ENCODE measurements at places on chromosomes 6 and 20.

GRCh38 chr6:150403458-150404246 is 34.8 kb downstream of the IYD start:
- no peak for DNase-seq

GRCh38 chr6:131225127-131225526 is 89.9 kb downstream of the AKAP7 start:
- no peak for DNase-seq

DNA sequence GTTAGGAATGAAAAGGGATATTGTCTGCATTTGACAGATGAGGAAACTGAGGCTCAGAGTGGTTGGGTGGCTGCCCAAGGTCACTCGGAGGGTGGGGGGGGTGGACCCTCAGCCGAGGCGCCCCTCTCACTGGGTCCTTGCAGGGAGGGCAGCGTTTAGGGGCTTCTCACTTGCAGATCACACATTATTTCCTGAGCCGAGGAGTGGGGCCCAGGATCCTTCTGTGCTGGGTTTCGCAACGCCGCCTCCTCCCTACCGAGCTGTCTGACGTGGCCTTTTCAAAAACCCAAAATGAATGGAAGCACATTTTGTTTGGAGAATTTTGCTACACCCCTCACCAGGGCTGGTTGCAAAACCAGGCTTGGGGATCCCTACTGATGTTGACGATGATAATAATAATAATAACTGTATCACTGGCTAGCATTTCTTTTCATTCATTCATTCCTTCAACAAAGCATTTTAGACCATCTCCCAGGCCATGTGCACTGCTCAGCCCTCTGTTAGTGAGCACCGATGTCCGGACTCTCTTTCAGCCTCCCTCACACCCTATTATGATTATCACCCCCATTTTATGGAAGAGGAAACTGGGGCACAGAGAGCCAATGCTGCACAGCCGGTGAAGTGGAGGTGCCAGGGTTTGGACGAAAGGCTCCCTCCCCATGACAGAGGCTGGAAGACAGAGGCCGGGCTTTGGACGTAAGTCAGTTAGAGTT is 5.2 kb downstream of the DLGAP4 start:
- no peak for DNase-seq

- DNase-seq, result no peak
Measured at GRCh38 chr6:159594750-159595117, 98.3 kb downstream of the SOD2 start.

DNA sequence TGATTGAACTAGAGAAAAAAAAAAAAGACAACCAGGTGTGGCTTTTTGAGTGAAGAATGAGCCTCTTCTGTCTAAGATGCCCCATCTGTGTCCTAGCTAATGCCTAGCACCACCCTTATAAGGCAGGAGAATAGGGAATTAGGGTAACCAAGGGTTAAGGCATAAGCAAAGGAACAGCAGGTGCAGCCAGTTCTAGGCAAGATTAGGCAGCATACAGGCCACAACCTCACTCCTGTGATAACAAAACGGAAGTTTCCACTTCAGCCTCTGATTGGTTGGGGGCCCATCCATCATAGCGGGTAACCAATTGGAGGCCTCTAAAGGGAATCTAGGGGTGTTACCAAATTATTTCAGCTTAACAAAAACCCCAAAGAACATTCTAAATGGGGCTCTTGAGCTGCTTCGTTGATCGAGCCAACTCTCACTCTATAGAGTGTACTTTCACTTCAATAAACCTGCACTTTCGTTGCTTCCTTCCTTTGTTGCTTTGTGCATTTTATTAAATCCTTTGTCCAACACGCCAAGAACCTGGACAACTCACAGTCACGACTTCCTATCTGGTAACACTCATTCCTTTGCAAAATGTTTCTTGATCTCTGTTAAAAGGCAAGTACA is 61.9 kb upstream of the TAGAP start:
- DNase-seq, result peak; percentile 88

- DNase-seq, result no peak
Measured at GRCh38 chr6:124010574-124010973, 206.9 kb downstream of the NKAIN2 start.

DNA sequence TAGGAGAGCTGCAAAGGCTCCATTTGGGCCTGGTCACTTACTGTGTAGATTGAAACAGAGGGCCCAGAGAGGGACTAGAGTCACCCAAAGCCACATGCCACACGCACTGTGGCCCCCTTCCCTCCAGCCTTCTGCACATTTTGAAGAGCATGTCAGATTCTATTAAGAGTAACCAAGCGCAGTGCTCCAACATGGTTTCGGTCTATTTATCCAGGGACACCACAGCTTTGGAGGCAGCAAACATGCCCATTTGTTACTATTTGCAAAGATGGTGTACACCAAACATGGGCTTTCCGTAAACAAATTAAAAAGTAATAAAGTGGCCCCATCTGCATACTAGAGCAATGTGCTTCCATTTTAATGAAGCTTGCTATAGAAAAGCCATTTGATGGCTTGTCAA is 43.7 kb upstream of the CCDC167 start:
- no peak for DNase-seq

DNA sequence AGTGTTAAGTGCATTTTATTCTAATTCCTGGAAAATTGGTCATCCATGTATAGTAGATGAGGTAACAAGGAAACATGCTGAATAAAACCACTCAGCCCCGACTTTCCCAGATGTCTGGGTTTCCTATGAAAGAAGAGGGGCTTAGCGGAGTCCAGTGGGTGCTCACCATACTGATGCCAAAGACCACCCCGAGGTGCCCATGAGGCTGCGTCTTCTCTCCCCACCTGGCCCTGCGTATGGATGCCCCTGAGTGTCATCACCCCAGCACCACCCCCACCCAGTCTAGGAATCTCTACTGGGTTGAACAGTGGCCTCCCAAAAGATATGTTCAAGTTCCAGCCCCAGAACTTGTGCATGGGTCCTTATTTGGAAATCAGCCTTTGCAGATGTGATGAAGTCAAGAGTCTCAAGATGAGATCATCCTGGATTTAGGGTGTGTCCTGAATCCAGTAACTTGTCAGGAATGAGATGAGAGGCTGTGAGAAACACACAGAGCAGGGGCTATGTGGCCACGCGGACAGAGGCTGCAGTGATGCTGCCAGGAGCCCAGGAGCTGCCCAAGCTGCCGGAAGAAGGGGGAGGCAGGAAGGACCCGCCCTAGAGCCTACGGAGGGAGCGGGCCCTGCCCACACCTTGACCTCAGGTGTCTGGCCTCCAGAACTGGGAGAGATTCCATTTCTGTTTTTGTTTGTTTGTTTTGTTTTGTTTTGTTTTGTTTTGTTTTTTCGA is 124.6 kb upstream of the CDH4 start:
- DNase-seq, result no peak

DNA sequence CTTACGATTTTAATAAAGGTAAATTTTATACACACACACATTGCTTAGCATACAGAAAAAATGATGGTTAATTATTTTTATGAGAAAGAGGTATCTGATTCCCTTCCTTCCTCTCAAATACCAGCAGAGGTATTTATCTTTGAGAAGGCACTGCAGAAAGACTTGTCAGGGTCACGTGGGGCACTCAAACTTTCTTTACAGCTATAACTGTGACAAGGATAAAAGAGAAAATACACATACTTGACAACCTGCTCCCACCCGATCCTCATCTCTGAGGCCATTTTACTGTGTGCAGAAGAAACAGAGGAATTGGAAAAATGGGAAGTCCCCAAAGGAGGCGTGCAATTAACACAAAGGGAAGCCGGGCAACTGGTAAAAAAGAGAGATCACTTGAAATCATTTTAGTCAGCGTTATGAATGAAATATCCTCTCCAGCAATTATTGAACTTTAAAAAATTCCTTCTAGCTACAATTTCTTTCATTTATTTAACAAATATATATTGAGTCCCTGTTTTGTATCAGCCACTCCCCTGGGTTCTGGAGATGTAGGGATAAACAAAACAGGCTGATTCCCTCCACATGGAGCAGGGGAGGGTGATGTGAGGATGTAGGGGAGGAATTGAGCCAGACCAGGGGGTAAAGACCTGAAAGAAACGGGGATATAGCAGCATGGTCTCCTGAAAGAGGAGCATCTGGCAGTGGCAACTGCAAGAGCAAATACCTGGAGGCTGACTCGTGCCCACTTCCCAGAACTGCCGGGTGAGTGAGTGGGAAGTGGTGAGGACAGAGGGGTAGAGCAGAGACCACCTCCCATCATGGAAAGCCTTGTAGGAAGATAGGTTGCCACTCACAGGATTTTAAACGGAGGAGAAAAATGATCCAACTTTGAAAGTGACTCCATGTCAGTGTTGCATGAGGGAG is 510.3 kb downstream of the KIF16B start:
- no peak for DNase-seq

DNA sequence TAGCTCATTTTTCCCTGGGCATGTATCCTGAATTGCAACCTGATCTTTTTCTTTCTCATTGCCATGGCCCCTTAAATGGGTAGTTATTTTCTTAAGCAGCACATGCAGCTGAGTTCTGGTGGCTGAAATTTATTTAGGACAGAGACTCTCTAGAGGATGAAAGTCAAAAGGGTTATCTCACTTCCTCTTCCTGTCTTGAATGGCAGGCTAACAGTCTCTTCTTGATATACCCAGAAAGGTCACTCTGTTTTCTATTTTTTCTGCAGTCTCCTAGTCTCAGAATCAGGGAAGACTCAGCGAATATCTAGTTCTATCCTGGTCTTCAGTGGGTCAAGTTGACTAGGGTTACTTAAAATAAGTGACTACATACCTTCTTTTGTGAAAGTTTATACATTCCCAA is 243.3 kb downstream of the EPHA7 start:
- no peak for DNase-seq

- no peak for DNase-seq
Measured at GRCh38 chr6:141484711-141485110, 648.0 kb upstream of the GJE1 start.

DNA sequence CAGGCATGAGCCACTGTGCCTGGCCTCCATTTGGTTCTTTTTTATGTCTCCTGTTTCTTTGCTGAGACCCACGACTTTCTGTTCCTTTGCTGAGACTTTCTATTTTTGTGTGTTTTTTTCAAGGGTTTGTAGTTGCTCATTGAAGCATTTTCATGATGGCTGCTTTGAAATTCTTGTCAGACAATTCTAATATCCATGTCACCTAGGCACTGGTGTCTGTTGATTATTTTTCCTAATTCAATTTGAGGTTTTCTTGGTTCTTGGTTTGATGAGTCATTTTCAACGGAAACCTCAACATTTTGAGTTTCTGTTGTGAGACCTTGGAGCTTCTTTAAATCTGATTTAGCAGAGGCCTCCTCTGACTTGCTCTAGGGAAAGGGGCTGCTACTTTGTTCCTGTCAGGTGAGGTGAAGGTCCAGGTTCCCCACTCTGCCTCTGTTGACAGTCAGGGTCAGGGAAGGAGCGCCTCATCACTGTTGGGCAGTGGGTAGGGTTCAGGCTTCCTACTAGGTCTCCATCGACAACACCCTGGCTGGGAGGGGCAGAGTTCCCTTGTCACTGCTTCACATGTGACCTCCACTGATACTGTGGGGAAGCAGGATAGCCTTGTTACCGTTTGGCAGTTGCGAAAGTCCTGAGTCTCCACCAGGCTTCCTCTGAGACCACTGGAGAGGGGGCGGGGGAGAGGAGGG is 67.2 kb upstream of the RNF24 start:
- peak; percentile 92 for DNase-seq

GRCh38 chr6:145405006-145405551 is 330.2 kb downstream of the EPM2A start:
- no peak for DNase-seq

- DNase-seq, result no peak
Measured at GRCh38 chr20:7523288-7523687, 417.0 kb downstream of the HAO1 start.

- no peak for DNase-seq
Measured at GRCh38 chr6:147166992-147167391, 37.2 kb upstream of the STXBP5 start.

- peak; percentile 97 for DNase-seq
Measured at GRCh38 chr6:37083243-37084138, 78.0 kb downstream of the FGD2 start.

DNA sequence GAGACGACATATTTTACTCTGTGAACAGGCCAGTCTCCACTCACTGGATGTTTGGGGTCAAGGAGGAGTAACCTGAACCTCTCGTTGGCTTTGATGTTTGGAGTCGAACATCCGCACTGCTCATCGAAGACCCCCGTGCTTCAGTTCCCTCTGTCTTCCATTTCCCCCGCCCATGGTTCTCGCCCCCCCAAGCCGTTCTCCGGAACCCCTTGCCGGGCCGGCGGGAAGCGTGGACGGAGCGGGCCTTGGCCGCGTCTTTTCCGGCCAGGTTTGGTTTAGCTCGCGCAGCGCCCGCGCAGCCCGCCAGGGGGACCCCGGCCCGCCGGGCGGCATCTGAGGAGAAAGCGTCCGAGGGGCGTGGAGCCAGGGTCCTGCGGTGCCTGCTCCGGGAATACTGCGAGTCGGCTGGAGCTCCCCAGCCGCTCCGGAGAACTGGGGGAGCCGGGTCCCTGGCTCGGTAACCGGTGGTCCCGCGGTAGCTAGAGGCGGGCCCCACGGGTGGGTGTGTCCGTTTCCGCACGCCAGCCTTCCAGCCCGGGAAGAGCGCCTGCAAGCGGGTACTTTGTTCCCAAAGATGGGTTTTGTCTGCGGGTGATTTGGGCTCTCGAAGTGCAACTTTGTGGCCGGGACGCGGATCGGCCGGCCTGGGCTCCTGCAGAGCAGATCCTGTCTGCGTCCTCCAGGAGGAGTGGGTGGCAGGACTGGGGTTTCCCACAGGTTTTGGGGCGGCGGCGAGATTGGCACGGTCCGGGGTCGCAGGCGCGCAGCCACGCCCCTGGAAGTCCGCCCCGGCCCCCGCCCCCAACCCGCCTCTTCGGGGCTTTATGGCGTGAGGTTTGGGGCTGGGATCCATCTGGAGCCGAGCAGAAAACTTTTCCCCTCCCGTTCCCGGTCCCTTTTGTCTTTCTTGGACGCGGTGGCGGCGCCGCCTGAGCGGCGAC is at the start of gene TMEM200A:
Gene TMEM200A, plus strand, starts transcription at position 852 of the 941 bp plus-strand sequence. CDS start 74,406 bp downstream, outside the sequence.
- no peak for DNase-seq

- DNase-seq, result no peak
Measured at GRCh38 chr6:82507112-82507511, 143.5 kb downstream of the TPBG start.

DNA sequence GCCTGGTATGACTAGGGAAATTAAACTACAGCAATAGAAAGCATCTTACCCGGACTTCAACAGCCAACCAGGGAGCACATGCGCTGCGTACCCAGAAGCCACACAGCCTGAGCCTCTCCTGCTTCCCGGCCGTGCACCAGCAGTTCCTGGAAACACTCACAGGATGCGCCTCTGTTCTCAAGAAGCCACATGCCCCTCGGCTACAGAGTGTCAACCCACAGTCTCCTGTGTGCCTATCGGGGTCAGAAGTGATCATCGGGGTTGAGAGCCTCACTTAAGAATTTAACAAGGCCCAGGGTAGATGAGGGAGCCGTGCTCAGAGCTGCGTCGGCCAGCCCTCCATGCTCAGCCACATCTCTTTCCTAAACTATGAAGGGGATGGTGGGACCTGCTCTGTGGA is 147.2 kb upstream of the GGTLC1 start:
- DNase-seq, result no peak

GRCh38 chr20:53023732-53024520 is 51.8 kb downstream of the TSHZ2 start:
- no peak for DNase-seq

Measured in GF-D8 (cell line).